ENCODE measurements at places on chromosomes 2 and 18.

- DNase-seq = no peak
Measured at GRCh38 chr2:174662459-174662858, 64.9 kb upstream of the WIPF1 start.

DNA sequence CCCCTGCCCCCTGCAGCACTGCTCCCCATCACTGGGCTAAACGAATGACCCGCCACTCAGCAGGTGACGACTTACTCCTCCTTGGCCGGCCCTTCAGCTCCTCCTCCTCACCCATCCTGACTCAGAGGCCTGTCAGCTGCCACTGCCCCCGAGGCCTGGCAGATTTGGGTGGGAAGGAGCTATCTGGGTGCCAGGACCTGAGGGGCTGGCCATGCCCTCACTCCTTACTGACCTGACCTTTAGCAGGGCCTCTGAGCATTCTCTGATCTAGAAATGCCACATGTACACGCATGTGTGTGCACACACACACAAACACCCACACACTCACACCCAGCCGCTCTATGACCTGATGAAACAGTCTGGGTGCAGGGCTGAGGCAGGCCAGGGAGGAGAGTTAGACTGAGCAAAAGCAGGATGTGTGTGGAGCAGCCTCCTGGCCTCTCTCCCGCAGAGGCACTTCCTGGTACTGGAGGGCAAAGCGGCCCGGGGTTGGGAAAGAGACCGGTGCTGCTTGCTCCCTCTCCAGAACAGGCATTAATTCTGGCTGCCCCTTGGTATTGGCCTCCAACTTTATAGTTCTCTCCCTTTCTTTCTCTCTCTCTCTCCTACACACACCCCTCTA, 68.0 kb downstream of the ZFP36L2 start:
- DNase-seq = no peak

DNA sequence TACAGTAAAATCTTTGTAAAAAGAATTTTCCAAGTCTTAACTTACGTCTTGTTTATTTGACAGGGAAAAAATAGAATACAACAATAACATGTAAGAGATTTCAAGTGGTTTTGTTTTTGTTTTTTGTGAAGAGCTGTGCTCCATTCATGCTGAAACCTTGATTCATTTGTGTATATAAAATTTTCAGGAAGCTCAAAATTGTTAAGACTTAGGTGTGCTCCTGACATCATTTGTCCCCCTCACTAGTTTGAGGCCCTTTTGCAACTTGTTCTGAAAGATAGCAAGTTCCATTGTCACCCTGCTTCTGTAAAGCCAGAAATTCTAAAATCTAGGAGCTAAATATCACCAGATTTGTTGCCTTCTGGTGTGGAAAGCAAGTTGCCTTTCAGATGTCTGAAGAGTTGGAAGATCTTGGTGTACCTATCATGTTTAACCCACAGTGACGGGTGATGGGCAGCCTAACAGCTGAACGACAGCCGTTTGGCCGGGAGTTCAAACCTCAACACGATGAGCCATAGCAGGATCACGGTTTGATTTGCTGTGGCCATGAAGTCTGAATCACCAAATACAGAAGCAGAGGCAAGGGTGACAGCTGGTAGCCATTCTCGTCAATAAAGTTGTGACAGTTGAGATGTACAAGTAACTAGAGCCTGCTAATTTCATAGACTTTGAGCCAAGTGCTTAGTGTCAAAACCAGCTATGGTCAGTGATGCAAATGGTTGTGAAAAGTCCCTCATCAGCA, 205.5 kb upstream of the SP5 start:
- DNase-seq = no peak

DNA sequence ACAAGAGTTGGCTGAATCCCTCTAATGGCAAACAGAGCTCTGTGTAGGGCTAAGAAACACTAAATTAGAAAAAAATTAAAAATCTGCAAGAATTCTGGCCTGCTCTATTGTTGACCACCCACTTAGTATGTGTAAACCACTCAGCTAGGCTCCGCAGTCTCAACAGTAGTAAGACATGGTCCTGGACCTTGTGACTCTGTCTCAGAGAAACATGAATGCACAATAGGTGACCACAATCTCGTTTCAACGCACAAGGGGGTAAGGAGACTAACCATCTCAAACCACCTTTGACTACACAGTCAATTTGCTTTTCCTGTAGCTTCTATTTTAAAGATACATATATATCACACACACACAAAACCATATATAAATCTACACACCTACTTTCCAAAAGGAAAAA, 16.5 kb downstream of the SEPTIN10 start:
- no peak for DNase-seq

GRCh38 chr2:231394211-231395141, 1.0 kb upstream of the B3GNT7 start:
- no peak for DNase-seq

DNA sequence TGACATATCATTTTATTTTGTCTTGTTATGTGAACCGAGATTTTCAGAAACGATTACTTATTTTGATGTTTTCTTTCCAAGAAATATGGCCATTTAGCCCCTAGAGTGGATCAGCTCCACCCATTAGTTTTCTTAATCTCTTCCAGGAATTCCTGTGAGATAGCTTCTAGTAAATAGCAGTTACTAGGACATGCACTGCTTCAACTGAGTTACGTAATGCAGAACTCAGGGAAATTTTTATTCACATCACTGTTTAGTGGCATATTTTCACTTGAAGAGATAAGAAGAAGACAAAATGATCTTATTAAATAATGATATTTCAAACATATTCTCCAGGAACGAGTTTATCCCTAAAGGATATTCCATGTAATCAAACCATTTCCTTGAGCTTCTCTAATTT, 573.5 kb upstream of the CNTNAP5 start:
- DNase-seq = no peak

DNA sequence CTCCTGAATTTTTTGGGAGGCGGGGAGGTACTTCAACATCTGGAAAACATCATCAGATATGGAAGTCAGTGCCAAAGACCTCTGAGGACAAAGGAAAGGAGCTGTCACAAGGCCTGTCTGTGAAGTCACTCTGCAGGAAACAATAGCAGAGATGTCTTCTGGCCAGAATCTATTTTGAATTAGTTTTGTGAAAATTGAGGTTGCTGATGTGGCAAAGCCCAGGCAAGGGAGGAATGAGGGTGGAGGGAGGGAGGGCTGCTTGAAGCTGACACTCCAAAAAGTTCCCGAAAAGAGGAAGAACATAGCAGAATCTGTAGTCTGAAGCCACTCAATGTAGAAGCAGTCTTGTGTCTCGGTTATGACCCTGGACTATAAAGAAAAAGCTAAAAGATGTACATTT, 151.1 kb upstream of the LHCGR start:
- DNase-seq = no peak

GRCh38 chr2:30666266-30666874, 140.9 kb downstream of the CAPN13 start:
- no peak for DNase-seq

DNA sequence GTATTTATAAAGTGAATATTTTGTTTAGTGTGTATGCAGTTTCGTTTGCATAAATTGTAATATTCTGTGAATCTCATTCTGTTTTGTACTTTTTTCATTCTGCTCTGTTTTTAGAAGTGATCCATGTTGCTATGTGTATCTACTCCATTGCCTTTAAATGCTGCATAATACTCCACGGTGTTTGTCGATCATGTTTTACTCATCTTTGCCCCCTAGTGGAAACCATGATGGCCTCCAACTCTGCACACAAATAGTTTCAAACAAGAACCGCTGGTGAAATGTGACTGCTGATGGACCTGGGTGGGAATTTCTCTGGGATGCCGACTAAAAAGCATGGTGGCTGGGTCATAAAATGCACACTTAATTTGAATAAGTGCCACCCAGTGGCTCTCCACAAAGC, 32.0 kb upstream of the SKOR2 start:
- no peak for DNase-seq
